ENCODE measurements at places on chromosomes 2 and 18.

GRCh38 chr18:76130845-76131244 lies 364.2 kb downstream of the ZNF516 start:
- DNase-seq, result no peak

DNA sequence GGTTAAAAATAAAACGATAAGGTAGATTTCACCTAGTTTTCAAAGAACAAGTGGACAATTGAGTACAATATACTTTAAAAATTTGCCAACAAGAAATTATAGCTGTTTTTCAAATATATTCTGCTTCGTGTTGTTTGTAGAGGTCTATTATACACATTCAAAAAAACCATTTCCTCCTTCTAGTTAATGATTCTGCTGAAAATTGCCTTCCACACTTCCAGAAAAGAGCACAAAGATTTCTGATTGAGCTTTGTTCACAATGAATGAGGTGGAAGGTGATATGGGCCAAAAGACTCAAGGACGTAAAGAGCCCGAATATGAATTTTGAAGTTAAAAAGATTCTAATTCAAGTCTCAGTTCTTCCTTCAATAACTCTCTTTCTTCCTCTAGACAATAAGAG lies 277.0 kb upstream of the SESTD1 start:
- no peak for DNase-seq

DNA sequence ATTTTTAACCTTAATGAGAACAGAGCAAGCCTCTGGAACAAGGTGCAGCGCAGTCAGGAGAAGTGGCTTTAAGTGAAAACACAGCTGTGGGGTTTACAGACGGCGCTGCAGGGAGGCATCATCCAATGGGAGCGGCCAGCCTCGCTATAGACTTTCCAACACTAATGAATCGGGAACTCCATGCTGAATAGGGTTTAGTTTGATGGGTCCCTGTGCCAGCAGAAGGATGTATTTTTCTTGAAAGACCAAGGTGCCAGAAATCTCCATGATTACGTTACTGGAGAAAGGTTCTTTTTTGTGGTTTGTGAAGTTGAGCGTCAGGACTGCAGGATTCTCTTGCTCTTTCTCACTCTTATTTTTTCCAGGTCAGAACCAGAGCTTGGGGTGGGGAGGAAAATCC lies 87.9 kb upstream of the ALPP start:
- no peak for DNase-seq

DNA sequence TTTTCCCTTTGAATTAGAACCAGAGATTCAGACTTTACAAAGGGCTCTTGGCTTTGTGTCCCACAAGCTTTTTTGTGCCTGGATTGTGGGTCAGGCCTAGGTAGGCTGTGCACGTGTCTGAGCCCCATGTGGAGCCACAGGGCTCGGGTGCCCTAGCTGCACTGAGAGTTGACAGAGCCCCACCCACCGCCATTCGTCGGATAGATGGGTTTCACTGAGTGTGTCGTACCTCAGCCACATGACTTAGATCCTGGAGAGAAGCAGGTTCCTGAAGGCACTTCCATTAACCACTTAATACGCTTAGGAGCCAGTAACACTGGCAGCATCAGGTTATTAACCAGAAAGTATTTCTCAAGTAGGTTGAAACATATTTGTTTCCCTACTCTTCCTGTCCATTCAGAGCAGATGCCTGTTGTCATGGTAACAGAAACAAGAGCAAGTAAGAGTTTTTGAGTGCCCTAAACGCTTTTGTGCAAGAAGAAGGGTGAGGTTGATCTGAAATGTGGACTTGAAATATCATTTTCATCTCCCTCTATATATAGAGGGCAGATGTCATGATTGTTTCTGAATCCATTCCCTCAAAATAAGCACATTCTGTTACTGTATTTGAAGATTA lies 30.0 kb downstream of the ADCYAP1 start:
- DNase-seq, result no peak

GRCh38 chr2:20381457-20381856 lies 30.8 kb upstream of the PUM2 start:
- no peak for DNase-seq

GRCh38 chr2:152627351-152627957 lies 89.8 kb downstream of the PRPF40A start:
- DNase-seq, result peak; percentile 10
